Prostate gland (tissue), 2 donors: ENCODE measurements at places on chromosomes 7 and 10. TPM values are rescaled to one million over a fixed set of nuclear protein-coding genes. Genes with fewer than 3 reads are reported as not detected.

GRCh38 chr7:44631458-44632115 lies 25.2 kb downstream of the OGDH start:
- peak overlapping the region; percentile 14 for H3K27ac ChIP-seq
- H3K4me1 ChIP-seq = peaks cover 16% of the 10 kb centered on the region
- no peak overlapping the region for H3K4me3 ChIP-seq
- DNase-seq = no peak
- H3K27me3 ChIP-seq = no peaks in the 10 kb centered on the region

TMEM225B gene
- total RNA-seq = not detected

GRCh38 chr7:114539575-114539974 lies 125.0 kb downstream of the FOXP2 start:
- H3K4me3 ChIP-seq = no peak overlapping the region
- H3K27ac ChIP-seq = no peak overlapping the region
- no peaks in the 10 kb centered on the region for H3K4me1 ChIP-seq
- DNase-seq = no peak
- no peaks in the 10 kb centered on the region for H3K27me3 ChIP-seq

DNA sequence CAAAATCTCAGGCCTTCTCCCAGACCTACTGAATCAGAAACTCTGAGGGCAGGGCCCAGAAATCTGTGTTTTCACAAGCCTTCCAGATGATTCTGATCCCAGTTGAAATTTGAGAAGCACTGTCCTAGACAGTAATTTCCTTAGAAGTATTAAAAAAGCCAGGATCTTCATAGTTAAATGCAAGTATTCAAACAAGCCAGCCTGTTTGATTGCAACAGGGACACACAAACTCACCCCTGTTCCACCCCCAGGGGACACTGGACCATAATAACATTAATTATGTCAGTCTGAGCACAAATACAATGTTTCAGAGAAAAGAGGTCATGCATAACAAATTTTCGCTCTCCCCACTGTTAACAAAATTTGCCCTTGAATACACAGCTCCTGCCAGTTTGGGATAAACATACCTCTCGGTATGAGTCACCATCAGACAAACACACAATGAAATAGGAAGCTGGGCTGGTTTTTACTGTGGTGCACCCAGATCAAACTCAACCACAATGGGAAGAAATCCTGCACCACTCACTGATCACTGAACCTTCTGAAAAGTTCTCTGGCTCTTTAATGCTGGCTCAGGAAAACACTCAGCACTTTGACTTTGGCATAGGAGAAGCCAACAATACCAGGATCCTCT lies 34.3 kb downstream of the ABLIM1 start:
- H3K36me3 ChIP-seq = no peaks in the 10 kb centered on the region
- peaks cover 6% of the 10 kb centered on the region for H3K4me1 ChIP-seq
- no peaks in the 10 kb centered on the region for H3K27me3 ChIP-seq
- no peak overlapping the region for H3K4me3 ChIP-seq

DNA sequence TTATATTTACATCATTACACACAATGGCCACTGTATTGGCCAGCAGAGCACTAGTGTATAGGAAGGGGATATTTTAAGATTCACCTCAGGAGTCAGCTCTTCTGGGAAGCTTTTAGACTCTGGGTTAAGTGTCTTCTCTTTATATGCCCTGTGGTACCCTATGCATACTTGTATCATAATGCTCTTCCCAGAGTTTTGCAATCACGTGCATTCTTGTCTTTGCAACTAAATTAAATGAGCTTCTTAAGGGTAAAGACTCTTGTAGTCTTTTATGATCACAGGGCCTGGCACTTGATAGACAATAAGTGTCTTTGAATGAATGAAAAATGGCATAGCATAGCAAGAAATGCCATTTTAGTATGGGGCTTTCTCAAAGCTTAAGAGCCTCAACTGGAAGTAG lies 35.4 kb upstream of the ARMS2 start:
- no peak overlapping the region for H3K27ac ChIP-seq
- no peak for DNase-seq
- H3K36me3 ChIP-seq = peaks cover 4% of the 10 kb centered on the region

DNA sequence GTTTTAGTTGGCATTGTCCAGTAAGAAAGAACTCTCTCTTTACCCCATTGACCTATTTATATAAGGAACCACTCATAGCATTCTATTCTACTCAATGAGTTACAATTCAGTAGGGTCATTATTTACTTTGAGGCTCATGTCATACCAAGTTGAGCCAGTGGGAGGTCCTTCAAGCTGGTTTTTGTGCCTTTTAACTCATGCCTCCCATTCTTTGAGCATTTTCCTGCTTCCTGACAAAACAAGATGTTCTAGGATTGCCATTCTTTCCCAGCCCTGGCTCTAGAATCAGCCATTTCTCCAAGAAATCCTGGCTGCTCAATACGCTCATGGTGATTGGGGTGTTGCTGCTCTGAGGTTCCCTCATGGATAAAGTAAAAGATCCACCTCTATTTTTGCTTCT lies 250.1 kb downstream of the ABCA13 start:
- no peaks in the 10 kb centered on the region for H3K4me1 ChIP-seq
- no peak for DNase-seq
- H3K27ac ChIP-seq = no peak overlapping the region
- no peaks in the 10 kb centered on the region for H3K27me3 ChIP-seq
- H3K4me3 ChIP-seq = no peak overlapping the region
- no peaks in the 10 kb centered on the region for H3K36me3 ChIP-seq

- no peak overlapping the region for H3K4me3 ChIP-seq
- H3K36me3 ChIP-seq = no peaks in the 10 kb centered on the region
These were observed 161.4 kb downstream of the ELMO1 start for GRCh38 chr7:37287131-37287855.
